ENCODE measurements at places on chromosomes 5 and 9. TPM values are rescaled to one million over a fixed set of nuclear protein-coding genes. Genes with fewer than 3 reads are reported as not detected.
A peak's percentile ranks its signal among the peaks of the same experiment; 100 is the strongest.

The LCN1 gene
- not detected for total RNA-seq

DNA sequence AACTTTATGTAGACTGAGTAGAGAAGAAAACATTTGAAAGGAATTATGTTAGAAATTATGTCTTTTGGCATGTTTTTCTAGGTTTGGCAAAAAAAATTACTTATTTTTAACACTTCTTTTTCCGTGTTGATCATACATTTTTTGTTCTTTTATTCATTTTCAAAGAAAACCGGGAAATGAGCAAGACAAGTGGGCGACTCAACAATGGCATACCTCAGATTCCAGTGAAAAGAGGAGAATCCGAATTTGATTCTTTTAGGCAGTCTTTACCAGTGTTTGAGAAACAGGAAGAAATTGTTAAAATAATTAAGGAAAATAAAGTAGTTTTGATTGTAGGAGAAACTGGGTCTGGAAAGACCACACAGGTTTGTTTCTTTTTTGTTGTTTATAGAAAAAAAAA lies 12.9 kb downstream of the YTHDC2 start:
- no peaks in the 10 kb centered on the region for H3K36me3 ChIP-seq
- no peaks in the 10 kb centered on the region for H3K27me3 ChIP-seq
- no peak for DNase-seq
- no peak overlapping the region for H3K27ac ChIP-seq

GRCh38 chr5:144367991-144368390 lies 197.3 kb downstream of the KCTD16 start:
- no peak for DNase-seq
- H3K4me3 ChIP-seq: no peak overlapping the region
- H3K36me3 ChIP-seq: no peaks in the 10 kb centered on the region
- H3K27ac ChIP-seq: no peak overlapping the region

DNA sequence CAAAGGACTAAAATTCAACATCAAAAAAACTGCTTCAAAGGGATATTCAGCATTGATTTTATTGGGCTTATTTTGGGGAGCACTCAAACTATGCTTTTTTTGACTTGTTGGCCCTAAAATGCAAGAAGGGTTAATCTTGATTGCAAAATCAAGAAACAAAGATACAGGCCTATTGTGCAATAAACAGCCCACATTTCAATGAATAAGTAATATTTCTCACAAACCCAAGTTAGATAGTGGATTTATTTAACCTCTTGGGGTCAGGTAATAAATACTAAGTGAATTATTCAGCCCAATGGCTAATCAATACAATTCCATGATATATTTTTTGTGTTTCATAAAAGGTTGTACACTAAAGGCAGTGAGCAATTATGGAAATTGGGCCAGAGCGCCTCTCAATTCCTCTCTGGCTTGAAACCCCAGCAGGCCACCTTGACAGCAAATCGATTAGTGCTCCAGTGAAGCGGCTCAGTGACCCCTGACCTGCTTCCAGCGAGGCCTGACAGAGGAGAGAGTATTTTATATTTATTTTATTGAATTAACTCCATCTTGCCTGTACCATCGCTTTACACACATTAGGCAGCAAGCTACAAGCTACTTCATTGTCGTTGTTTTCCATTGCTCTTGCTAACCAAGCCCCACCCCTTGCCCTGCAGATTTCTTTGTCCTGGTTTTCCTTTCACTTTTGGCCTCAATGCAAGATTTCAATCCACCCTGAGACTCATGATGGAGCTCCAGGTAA lies 65.5 kb downstream of the EBF1 start:
- no peaks in the 10 kb centered on the region for H3K36me3 ChIP-seq
- H3K27ac ChIP-seq: no peak overlapping the region
- no peaks in the 10 kb centered on the region for H3K27me3 ChIP-seq
- H3K4me3 ChIP-seq: no peak overlapping the region
- peaks cover 7% of the 10 kb centered on the region for H3K4me1 ChIP-seq

The TSSK1B gene
- total RNA-seq: not detected

- DNase-seq: no peak
- H3K27ac ChIP-seq: no peak overlapping the region
- H3K4me1 ChIP-seq: peaks cover 3% of the 10 kb centered on the region
- H3K36me3 ChIP-seq: no peaks in the 10 kb centered on the region
These were observed 17.7 kb upstream of the IL6ST start for GRCh38 chr5:56012281-56012963.

- peaks cover 4% of the 10 kb centered on the region for H3K4me1 ChIP-seq
- H3K4me3 ChIP-seq: peak overlapping the region; percentile 67
- no peak for DNase-seq
- no peaks in the 10 kb centered on the region for H3K36me3 ChIP-seq
- H3K27ac ChIP-seq: peak overlapping the region; percentile 81
- H3K27me3 ChIP-seq: no peaks in the 10 kb centered on the region
These were observed 519 bp upstream of the RAD50 start for GRCh38 chr5:132556153-132556762.

The MORN5 gene
- total RNA-seq: not detected

DNA sequence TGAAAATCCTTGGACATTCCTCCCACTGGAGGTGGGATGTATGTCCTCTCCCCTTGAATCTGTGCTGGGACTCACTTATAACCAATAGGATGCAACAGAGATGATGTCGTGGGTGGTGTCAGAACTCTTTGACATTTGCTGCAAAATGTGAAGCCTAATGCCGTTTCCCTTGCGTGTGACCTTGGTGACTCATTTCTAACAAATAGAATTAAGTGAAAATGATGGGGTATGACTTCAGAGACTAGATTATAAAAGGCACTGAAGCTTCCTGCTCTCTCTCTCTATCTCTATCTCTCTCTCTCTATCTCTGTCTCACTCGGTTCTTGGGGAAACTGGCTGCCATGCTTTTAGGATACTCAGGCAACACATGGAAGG lies 126.1 kb upstream of the STC2 start:
- no peak overlapping the region for H3K4me3 ChIP-seq
- H3K36me3 ChIP-seq: no peaks in the 10 kb centered on the region
- H3K4me1 ChIP-seq: peaks cover 2% of the 10 kb centered on the region
- H3K27ac ChIP-seq: no peak overlapping the region

DNA sequence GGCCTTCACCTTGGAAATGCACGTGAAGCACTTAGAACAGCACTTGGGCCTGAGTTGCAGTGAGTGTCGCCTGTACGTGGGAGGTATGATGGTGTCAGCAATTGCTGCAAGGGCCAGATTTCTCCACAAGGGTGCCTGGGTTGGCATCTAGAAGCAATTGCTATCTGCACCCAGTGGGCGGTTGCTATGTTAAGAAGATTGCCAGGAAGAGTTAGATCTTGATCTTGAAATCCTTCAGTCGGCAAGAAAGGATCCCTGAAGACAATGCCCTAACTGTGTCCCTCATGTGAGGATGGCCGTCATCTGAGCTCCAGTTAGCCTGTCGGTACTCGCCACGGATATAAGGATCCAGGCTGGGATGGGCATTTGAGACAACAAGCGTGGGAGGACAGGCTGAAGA lies 62.9 kb downstream of the MAMDC2 start:
- no peaks in the 10 kb centered on the region for H3K27me3 ChIP-seq
- peaks cover 1% of the 10 kb centered on the region for H3K4me1 ChIP-seq
- no peak overlapping the region for H3K4me3 ChIP-seq
